ENCODE measurements at places on chromosomes 12 and 14.

DNA sequence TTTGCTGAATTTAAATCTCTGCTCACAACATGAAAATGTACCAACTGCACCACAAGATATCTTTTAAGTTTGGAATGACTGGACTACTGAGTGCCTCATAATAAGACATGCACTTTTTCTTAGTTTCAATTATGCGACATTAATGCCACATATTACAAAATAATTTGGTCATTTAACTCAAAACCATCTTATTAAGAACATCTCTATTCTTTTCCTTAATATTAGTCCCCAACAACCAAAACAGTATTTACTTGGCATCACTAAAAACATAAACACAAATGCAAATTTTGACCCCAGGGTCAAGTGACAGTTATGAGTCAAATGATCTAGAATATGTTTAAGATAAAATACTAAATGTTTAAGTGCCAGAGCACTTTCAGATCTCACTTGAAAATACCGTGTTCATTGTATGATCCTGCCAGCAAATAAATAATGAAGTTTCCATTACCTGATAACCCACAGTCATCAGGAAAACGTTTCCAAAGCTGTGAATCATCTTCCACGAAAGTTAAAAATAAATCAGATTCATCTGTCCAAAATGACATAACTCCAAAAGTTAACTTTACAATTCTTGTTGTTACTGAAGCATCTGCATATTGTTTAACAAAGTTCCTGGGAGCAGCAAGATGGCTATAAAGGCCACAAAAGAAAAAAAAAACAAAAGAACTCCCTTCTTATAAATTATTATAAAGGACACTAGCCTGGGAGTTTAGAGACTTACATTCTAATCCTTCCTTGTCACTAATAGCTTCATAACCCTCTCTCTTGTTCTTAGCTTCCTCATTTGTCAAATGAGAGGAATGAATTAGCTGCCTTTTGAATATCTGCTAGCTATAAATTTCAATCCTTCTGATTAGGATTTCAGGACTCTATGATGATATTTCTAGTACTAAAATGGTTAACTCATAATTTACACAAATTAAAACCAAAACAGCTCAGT is 30.5 kb upstream of the AP4S1 start:
- no peak for DNase-seq

DNA sequence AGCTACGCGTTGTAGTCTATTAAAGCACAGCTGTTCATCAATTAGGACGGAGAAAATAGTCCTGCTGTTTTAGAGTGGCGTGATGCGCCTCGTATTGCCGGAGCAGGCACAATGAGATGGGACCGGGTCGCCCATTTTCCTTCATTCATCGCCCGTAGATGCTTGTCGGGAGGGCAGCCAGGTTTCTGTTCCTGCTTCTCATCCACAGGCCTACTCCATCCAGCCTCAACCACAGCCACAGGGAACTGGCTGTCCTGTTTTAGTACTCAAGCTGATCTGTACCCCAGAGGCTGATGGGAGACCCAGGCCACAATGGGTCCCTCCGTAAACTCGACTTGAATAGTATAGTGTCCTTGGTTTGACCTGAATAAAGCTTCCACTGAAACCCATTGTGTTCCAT is 264.0 kb downstream of the VRK1 start:
- DNase-seq, result no peak

GRCh38 chr14:77859934-77860570 is 60.1 kb downstream of the ADCK1 start:
- no peak for DNase-seq

DNA sequence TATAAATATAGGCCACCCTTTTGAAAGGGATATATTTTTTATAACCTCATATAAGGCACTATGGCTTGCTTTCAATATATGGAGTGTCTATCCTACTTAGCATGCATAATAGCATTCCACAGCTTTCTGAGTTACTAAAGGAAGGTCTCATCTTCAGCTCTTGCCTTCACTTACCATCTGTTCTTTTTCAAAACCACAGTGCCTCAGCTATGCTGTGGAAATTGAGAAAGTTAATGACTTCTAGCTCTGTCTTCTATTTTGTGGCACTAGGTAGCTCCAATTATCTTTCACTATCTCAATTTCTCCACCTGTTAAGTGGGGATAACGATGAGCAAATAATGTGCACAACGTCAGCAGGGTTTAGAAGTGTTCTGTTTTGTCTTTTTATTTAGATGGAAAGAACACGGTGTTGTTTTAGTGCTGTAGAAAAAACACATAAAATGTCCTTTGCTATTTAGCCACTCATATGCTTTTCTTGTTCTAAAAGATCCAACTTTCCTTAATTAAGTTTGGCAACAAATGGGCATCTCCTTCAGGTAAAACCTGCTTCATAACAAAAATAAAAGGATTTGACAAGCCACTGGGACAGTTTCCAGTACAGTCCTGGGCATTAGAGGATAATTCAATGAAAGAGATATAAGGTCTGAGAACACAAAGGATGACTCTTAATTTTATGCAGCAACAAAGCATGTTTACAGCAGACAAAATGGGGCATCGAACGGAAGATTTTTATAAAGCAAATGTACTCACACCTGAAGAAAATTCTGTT is 462.0 kb upstream of the SYT1 start:
- no peak for DNase-seq

GRCh38 chr14:88698651-88699050 is 94.1 kb downstream of the EML5 start:
- DNase-seq, result no peak

DNA sequence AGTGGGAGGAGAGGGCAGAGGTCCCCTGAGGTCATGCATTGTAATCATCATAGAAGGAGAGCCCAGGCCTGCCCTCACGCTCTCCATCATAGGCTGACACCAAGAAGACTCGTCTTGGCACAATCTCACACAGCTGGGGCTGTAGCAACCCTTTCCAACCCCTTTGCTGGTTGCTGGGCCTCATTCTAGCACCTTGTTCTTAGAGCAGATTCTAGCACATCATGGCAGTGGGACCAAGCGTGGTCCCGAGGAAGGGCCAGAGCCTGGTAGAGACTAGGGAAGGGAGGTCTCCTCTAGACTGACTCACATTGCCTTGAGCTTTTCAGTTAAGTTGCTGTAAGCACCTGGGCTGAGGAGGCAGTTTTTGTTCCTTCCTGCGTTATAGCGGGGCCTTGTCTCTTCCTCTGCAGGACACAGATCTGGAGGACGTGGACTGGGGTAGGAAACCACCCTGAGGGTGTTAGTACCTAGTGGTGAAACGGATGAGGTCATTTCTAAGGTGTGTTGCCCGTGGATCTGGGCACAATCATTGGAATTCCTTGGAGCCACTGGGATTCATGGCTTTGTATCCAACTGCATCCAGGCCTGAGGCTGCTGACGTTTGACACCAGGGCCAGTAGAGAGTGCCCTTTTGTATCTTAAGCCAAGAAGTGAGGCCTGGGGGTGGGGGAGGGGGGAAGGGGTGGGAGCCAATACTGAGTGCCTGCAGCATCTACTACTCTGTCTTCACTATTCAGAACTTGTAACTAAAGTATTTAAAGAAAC is 19.9 kb downstream of the RPS6KL1 start:
- DNase-seq, result no peak

DNA sequence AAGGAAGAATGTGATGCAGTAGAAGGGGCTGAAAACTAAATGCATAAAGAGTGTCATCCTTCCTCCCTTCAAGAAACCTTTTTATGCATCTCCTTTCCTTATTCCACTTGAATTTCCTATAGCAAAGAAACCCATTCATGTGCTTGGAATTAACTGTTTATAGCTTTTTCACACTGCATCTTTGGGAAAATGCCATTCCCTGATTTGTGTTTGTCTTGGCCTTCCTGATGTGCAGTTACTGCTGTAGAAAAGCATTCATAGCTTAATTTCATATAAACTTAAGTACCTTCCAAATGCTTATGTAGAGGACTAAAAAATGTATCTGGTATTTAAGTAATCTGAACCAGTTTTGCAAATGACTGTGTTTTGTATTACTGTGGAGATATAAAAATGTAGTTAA is 61.8 kb downstream of the SDR9C7 start:
- no peak for DNase-seq

DNA sequence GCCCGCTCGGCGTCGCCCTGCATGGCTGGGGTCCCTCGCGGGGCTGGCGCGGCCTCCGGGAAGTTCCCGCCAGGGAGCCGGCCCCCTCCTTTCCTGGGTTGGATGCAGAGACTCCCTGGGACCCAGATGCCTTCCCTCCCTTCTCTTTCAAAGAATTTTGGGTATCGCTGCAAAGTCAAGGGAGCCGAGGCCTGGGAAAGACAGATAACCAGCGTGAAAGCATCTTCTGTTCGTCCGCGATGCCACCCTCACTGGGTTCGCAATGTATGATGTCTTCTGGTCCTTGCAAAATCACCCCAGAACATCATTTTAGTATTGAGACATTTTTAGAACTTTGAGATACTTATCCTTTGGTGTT is 451 bp downstream of the IRAK3 start:
- DNase-seq, result no peak

GRCh38 chr14:55488204-55488603 is 47.8 kb upstream of the TBPL2 start:
- no peak for DNase-seq

DNA sequence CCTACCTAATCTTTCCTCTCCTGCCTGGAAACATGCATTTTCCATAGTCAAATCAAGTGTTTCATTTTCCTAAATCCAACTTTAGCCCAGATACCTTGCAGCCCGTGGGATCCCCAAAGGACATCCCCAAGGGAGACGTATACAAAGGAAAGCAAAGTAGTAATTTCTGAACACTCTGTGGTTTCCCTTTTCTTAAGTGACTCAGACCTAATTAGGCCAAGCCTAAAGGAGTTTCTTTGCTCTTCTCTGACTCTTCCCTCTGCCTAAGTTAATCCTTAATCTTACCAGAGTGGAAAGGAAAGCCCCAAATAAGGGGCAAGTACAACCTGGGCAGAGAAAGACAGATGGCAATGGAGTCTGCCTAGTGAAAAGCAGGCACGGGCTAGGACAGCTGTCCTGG is 250.3 kb downstream of the SPTSSA start:
- no peak for DNase-seq

- DNase-seq, result no peak
These were observed 179.4 kb downstream of the EFCAB11 start for GRCh38 chr14:89775151-89775550.

- DNase-seq, result no peak
These were observed 27.9 kb downstream of the ACTN1 start for GRCh38 chr14:68951035-68951797.

DNA sequence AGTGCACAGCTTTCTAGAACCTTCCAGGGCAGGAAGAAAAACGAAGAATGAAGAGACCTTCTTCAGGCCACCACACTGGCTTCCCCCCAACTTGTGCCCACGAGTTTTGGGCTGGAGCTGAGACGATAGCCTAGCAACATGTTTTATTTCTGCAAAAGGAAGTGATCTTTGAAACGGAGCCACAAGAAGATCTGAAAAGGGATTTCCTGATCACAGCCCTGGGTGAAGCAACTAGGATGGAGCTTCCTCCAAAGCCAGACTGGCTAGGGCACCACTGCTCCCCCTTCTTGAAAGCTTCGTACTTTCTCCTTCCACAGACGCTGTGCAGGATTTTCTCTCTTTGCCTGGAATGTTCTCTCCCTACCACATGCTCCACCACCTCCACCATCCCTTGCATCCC is 418.3 kb downstream of the MED13L start:
- DNase-seq, result no peak

DNA sequence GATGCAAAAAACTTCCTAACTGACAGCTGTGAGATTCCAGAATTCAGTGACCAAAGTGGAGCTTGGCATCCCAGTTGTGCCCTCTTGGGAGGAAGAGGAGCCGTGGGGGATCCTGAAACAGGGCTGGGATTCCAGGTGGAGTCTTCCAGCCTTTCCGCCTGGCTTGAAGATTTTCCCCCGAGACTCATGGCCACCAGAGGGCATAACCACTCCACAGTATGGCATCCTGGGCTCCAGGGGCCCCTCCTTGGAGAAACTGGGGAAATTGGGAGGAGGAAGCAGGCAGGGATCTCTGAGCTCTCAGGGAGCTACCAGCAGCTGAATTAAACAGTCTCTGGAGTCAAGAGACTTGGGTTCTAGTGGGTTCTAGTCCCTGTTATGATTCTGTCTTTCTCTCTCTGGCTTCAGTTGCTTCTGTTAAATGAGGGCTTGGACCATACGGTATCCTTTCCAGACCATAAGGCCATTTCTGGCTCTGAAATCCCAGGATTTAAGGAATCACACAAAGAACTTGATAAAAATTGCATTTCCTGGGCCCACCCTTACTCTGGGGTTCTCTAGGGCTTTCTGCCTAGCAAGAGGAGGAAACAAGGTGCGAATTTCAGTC is 2.6 kb upstream of the TAMALIN start:
- no peak for DNase-seq

DNA sequence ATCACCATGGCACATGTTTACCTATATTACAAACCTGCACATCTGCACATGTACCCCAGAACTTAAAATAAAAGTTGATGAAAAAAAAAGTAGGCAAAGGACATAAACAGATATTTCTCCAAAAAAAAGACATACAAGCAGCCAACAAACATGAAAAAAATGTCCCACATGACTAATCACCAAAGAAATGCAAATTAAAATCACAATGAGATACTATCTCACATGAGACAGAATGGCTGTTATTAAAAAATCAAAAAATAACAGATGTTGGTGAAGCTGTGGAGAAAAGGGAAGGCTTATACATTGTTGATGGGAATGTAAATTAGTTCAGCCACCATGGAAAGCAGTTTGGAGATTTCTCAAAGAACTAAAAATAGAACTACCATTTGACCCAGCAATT is 68.0 kb upstream of the FAR2 start:
- DNase-seq, result no peak

- DNase-seq, result no peak
These were observed 79.4 kb upstream of the DCN start for GRCh38 chr12:91261820-91262676.

GRCh38 chr14:90626550-90626949 is 189.7 kb downstream of the TTC7B start:
- DNase-seq, result no peak

- no peak for DNase-seq
These were observed 97.4 kb downstream of the KICS2 start for GRCh38 chr12:64124511-64125197.

DNA sequence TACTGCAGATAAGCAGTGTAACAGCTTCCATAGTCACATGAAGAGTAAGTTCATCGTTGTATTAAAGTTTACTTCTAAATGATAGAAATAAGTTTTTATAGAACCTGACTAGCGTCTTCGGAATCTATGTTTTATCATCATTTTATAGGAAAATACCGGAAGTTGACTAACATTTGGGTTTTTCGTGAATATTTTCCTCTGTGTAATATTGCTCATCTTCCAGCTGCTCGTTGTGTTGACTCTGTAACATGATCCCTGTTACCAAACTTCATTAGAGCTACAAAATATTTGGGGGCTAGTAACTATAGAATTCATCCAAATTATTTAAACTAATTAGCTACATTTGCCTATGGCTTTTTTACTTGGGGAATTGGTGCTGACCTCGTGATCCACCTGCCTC is 37.2 kb downstream of the DDX51 start:
- DNase-seq, result no peak

- no peak for DNase-seq
These were observed 19.4 kb downstream of the NUMB start for GRCh38 chr14:73438993-73439392.

GRCh38 chr14:50303744-50304471 is 8.1 kb downstream of the L2HGDH start:
- no peak for DNase-seq

All from stimulated activated CD4-positive, alpha-beta T cell treated with anti-CD3 and anti-CD28 coated beads, Interleukin-15, amount 100 ng/mL, for 1 hour (primary cell).